ENCODE measurements at places on chromosomes 2 and 18.
A peak's percentile ranks its signal among the peaks of the same experiment; 100 is the strongest.

GRCh38 chr2:143489145-143489544, 359.9 kb downstream of the ARHGAP15 start:
- DNase-seq: no peak

GRCh38 chr2:46184794-46185583, 112.2 kb upstream of the EPAS1 start:
- no peak for DNase-seq

DNA sequence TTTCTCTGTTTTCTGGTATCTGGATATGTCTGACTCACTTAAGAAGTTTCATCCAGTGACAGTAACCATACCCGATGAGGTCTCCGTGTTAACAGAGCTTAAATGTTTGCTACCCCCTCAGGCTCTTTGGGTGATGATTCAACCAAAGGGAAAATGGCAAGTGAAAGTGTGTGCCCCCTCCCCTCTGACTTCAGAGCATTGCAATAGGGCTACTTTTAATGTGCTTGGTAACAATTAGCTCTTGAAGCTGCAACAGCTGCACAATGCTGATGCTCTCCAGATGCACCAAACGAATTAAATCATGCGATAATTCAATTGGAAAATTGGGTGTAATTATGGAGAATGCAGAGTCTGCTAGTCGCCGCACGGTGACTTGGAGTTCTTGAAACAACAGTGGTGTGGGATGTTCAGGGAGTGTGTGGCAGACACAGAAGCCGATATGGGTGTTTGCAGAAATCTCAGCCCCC, 270.7 kb downstream of the ALK start:
- DNase-seq: no peak

DNA sequence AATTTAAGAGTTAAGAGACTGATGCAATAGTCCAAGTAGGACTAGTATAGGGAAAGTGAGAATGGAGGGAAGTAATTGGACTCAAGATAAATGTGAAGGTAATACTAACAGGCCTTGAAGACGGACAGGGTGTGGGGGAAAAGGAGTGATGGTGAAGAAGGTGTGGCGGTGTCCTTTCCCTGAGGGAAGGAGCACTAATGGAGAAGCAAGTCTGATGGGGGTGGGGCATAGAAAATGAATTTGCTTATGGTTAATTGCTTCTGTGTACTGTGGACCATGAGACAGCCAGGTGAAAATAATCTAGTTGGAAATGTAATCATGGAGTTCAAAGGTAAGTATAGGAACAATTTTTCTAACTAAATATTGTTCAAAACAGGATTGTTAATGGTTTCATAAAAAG, 7.1 kb upstream of the TGOLN2 start:
- no peak for DNase-seq

- no peak for DNase-seq
Measured at GRCh38 chr18:6200204-6200774, 214.4 kb downstream of the L3MBTL4 start.

DNA sequence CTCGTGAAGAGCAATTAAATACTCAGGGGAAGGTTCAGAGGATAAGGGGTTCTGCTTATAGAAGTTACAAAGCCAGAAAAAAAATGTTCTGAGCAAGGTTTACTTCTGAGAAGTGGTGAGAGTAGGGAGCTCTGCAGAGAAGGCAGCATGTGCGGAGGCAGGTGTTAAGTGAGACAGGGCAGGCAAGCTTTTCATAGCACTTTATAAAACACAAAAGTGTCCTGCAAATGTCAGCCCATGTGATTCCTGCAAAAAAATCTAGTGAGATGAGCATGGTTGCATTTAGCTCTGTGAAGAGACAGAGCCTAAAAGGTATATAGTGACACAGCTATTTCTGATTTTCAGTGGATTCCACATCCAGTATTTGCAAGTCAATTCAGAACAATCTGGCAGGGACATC, 223.8 kb upstream of the SYT4 start:
- no peak for DNase-seq

DNA sequence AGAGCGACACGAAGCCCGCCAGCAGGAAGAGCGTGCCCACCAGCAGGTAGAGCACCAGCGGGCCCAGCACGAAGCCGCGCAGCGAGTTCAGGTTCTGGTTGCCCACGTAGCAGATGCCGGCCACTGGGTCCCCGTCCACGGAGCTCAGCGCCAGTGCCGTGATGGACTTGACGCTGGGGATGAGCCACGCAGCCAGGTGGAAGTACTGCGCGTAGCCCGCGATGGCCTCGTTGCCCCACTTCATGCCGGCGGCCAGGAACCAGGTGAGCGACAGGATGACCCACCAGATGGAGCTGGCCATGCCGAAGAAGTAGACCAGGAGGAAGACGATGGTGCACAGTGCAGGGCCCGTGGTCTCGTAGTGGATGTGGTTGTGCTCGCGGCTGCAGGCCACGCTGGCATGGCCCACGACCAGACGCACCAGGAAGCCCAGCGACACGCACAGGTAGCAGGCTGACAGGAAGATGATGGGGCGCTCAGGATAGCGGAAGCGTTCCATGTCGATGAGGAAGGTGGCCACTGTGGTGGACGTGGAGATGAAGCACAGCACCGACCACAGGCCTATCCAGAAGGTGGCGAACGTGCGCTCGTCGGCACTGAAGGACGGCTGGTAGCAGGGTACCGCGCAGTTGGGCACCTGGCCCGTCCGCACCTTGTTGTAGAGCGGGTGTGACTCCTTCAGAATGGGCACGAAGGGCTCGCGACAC, 2.1 kb downstream of the FZD5 start:
- DNase-seq: peak; percentile 41

DNA sequence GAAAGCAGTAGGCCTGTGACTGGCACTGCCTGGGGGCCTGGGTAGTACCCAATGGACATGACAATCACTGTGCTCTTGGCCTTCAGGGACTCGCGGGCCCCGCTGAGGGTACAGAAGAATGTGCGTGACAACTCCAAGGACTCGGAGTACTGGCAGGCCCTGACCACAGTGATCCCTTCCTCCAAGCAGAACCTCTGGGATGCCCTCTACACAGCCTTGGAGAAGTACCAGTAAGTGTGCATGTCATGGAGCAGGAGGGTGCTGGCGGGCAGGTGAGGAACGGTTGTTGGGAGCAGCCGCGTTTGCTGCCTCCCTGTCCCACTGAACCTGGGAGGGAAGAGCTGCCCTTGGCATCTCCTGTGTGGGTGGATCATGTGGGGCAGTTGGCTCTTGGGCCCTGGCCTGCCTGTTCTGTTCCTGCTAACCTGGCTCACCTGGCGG, 23.3 kb downstream of the OTOF start:
- DNase-seq: no peak

GRCh38 chr18:11849841-11850634, 1.2 kb upstream of the CHMP1B start:
- peak; percentile 56 for DNase-seq

DNA sequence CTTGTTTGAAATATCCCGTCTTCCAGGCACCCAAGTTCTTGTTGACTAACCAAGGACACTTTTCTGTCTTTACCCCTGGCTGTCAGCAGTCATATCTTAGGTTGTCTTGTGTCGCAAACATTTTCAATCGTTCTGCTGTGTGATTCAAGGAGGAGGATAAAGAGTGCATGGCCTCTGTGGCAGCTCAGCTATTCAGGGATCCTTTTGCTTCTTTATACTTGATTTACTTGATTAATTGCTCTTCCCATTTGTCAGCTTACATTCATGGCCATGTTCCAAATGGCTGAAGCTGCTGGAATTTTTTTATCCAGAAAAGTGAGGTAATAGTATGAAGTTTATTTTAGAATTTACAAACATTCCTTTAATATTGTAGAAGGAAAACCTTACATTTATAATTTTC, 97.3 kb upstream of the FZD5 start:
- no peak for DNase-seq

DNA sequence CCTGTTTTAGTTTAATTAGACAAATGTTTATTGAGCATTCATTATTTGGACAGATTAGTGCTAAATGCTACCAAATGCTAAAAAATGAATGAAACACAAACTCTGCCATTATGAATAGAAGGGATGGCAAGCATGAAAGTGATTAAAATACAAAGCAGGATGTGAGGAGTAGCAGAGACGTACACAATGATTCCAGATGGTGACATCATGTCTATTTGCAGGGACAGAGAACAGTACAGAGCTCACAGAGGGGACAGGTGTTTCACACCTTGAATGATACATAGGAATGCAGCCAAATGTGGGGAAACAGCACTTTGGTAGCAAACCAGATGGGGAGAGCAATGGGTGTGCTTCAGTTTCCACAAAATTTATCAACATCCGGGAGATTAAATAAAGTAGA, 76.3 kb downstream of the CD226 start:
- no peak for DNase-seq

- no peak for DNase-seq
Measured at GRCh38 chr2:42298132-42298531, 62.9 kb downstream of the COX7A2L start.

GRCh38 chr2:48471048-48471474, 58.9 kb upstream of the STON1 start:
- DNase-seq: no peak

DNA sequence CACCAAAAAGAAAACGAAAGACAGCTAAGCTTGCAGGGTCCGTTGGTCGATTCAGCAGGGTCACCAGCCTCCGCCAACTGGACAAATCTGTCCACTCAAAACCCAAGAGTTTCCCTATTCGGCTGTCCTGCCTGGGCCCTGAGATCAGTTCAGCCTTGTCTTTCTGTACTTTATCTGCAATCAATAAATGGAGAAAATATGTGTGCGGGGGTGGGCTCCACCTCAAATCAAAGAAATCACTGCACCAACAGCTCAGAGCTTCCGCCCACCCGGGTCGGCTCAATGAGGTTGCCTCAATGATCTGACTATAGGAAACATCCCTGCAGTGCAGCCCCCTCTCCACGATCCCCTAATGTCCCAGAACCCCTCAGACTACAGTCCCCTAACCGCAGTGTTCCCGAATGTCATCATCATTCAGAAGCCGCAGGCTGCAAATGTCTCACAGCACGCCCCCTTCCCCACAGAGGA, 447 bp downstream of the GGCX start:
- no peak for DNase-seq

DNA sequence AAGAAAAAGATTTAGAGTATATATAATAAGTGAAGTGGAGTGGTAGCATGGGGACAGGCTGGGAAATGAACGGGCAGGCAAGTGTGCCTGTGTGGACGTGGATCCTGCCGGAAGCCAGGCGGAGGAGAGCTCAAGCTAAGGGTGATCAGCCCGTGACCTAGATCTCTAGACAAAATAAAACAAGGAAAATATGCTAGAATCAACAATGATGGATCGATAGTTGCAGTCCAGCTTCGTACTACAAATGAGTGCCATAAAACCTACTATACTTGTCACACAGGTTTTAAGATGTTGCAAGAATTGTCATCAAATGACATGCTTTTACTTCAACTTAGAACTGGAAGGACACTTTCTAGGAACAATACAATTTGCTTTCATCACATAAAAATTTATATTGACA, 8.5 kb downstream of the EIF2AK2 start:
- no peak for DNase-seq

- no peak for DNase-seq
Measured at GRCh38 chr18:24685254-24685959, 225.0 kb downstream of the HRH4 start.

GRCh38 chr2:107393516-107393915, 433.2 kb upstream of the RGPD4 start:
- DNase-seq: no peak

DNA sequence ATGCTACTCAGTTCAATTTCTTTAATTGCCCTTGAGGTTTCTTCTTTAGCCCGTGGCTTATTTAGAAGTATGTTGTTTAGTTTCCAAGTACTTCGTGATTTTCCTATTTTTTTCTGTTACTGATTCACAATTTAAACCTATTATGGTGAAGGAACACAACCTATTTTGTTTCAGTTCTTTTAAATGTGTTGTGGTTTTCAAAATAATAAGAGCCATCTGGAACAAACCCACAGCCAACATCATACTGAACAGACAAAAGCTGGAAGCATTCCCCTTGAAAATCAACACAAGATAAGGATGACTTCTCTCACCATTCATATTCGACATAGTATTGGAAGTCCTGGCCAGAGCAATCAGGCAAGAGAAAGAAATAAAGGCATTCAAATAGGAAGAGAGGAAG, 155.2 kb downstream of the GALNT1 start:
- no peak for DNase-seq

DNA sequence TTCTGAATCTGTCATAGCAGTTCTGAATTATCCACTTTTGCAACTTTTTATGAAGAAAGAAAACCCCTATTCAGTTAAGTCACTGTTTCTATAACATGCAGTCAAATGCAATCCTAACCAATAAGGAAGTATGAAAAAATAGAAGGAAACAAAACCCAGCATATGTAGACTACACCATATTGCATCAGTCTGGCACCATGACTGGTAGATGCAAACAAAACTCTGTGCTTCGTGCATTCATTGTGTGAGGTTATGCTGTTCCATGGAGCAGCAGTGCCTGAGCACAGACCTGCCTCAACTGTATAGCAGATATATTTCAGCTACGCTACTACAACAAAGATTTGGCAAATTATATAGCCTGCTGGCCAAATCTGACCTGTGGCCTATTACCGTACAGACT, 325.5 kb downstream of the LRP1B start:
- no peak for DNase-seq

DNA sequence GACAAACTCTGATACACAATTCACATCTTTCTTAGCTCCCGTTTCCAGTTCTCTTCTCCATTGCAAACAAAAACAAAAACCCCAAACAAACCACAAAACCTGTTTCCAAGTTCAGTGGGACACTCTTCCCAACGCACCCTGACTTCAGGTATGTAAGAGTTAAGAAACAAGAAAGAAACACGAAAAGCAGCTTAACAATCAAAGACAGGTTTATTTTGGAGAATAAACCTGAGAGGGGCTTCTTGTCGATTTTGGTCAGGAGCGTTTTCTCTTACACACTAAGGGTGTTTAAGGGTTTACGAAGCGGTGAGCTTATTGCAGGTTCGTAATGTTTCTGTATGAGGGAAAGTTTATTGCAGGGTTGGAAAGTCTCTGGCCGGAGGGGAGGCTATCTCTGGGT, 905 bp upstream of the ATG16L1 start:
- no peak for DNase-seq

GRCh38 chr2:25294573-25295462, 46.9 kb downstream of the DNMT3A start:
- DNase-seq: peak; percentile 75

DNA sequence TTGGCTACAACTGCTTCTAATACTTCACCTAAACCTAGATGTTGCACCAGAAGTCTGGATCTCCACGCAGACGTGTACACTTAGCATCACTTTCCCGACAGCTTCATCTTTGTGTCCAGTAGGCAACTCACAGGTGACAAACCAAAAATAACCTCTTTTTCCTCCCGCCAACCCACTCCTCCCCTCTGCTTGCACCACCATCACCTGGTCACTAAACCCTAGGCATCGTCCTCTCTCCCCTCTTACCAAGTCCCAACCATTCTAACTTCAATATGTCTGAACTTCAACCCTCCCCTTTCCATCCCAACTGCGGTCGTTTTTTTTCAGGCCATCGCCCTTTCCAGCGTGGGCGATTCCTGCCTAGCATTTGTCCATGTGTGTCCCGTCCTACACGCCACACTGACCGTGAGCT, 413 bp upstream of the CHMP3 start:
- no peak for DNase-seq

DNA sequence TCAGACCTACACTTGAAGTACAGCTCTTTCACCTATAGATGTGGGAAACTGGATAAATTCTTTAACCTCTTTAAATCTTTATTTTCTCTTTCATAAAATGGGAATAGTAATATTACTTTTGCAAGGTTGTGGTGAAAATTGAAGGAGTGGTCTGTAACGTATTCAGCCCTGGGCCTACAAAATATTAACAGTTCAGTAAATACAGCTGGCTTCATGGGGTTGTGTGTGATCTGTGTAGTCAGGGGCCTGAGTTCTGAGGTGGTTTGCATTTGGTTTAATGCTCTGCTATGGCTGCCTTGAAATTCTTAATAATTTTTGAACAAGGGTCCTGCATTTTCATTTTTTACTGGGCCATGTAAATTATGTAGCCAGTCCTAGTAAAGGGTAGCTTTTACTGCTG, 16.8 kb upstream of the EML6 start:
- no peak for DNase-seq

Measured in DMS79 treated with DMSO at 0.1 percent for 48 hours (cell line).